ENCODE measurements at places on chromosomes 11 and 22. TPM values are rescaled to one million over a fixed set of nuclear protein-coding genes. Genes with fewer than 3 reads are reported as not detected.

DNA sequence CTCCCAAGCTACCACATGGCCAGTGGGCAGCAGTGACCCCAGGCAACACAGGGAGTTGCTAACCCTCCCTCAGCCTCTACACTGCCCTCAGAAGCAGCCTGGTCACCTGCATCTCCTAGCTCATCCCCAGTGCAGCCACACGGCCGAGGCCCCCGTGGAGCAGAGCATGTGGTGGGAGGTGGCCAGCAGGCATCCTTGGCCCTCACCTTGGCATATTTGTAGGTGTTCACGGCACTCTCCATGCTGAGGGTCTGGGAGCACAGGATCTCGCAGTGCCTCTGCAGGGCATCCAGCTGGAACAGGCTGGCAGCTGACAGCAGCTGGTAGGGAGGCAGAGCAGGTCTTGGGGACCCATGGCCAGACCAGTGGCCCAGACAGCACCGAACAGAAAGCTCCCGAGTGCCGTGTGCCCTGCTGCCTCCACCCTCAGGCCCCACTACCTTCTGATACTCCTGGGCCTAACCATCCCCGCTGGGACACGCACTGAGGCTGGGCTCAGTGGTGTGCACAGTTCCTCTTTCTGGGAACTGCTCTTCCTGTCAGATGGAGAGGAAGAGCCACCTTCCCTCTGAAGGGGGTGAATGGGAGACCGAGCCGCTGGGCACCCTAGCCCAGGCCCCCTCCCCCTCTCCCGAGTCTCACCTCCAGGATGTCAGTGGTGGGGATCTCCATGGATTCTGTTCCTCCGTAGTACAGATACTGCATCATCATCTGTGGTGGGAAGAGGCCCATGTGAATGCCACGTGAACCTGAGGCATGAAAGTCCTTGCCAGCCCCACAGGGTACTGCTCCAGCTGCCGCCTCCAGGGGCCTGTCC lies 48.8 kb downstream of the NAT10 start:
- DNase-seq: no peak

- no peak for DNase-seq
Measured at GRCh38 chr11:74004759-74005615, 3.9 kb downstream of the UCP3 start.

- no peak for DNase-seq
Measured at GRCh38 chr22:30201945-30202344, 44.6 kb downstream of the LIF start.

DNA sequence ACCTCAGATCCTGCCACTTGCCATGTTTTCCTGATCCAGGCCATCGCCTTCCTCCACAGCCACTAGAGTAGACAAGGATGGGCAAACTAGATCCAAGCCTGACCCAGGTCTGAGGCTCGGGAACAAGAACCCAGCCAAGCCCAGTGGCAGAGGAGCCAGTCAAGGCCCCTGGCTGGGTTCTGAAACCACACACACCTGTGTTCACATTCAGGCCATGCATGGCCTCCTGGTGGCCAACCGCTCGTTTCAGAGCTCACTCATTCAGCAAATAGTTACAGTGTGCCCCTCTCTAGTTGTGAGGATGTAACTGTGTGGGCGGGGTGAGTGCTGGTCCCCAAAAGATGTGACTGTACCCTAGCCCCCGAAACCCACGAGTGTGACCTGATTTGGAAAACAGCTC lies 337.6 kb downstream of the CTTN start:
- DNase-seq: no peak

- no peak for DNase-seq
Measured at GRCh38 chr11:823441-824291, 4.1 kb upstream of the CRACR2B start.

- DNase-seq: no peak
Measured at GRCh38 chr11:117017456-117017855, 80.8 kb downstream of the SIK3 start.

- no peak for DNase-seq
Measured at GRCh38 chr11:44977493-44977984, 26.9 kb upstream of the TP53I11 start.

DNA sequence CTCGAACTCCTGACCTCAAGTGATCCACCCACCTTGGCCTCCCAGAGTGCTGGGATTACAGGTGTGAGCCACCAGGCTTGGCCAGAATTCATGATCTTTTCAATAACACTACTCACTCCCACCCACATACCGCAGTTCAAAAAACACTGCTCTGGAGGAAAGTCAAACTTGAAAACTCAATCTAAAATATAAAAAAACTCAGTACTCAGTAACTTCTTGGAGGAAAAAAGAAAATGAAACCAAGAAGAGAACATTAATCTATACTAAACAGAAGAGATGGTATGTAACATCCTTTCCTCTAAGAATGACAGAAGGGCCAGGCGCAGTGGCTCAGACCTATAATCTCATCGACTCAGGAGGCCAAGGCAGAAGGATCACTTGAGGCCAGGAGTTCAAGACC lies 58.3 kb downstream of the MRTFA start:
- DNase-seq: no peak

- no peak for DNase-seq
Measured at GRCh38 chr11:95536047-95536690, 253.4 kb downstream of the FAM76B start.

DNA sequence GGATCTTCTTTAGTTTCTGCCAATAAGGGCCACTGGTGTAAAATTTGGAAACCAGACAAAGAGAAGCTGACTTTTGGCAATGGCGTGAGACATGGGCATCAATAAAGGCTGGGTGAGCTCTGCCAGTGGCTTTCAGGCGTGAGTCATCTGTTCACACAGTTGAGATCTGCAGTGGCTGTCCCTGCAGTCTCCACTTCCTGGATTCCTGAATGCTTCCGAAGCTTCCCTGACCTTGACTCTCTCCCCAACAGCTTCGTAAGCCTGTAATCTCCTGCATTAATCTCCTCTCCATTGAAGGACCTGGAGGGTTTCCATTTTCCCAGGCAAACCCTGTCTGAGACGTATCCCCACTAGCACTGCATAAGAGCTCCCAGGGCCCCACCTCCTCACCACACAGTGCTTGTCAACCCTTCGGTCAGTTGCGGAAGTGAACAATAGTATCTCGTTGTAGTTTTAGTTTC lies 574.7 kb downstream of the TBC1D22A start:
- no peak for DNase-seq

- no peak for DNase-seq
Measured at GRCh38 chr11:69563946-69564775, 76.8 kb upstream of the CCND1 start.

- no peak for DNase-seq
Measured at GRCh38 chr11:16924462-16924825, 89.8 kb downstream of the PLEKHA7 start.

- no peak for DNase-seq
Measured at GRCh38 chr22:45098056-45098455, 65.7 kb upstream of the NUP50 start.

- DNase-seq: no peak
Measured at GRCh38 chr22:41286639-41287091, 678 bp upstream of the RANGAP1 start.

DNA sequence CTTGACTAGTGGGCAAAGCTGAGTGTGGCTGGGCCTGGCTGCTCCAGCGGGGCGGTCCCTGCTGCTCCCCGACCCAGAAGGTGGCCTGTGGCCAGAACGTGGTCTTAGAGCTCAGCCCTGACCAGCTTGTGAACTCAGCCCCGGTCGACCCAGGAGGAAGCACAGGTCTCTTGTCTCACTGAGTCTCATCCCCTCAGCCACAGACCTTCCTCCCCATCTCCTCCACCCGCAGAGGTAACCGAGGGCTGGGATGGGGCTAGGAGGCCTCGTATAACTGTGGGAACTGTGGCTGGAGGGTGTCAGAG lies 546.2 kb upstream of the B3GAT1 start:
- DNase-seq: no peak

DNA sequence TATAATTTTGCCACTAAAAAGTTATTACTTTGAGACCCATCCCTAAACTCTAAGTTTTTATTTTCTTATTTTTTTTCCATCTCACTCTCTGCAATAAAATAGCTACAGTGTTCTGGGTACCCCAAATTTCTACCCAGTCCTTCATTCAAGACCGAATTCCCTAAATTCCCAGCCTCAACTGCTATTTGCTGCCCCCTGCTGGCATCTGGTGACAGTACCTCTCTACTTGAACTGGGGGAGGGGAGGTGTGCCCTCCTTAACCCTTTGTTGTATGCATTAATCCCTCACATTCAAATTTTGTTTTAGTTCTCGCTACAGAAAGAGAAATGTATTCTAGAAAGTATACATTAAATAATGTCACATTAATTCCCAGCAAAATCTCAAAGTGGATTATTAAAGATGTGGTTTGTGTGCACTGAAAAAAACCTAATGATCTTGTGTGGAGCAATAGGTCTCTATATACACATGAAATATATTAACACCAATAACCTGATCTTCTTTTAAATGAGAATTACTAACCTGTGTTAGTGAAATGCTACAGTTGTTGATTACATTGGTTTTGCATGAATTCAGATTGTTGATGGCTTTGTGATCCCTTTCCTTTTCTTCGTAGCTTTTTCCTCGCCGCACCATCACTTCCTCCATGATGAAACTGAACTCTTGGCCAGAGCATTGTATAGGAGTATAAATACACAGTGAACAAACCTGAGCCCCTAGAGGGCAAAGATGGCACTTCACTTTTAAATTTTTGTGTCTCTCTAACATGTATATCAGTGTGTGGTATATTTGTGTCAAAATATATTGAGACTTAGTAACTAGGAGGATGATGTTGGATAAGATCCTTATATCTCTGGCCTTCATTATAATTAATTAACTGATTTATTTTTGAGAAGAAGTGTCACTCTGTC lies 590.0 kb downstream of the METTL15 start:
- DNase-seq: peak; percentile 39

DNA sequence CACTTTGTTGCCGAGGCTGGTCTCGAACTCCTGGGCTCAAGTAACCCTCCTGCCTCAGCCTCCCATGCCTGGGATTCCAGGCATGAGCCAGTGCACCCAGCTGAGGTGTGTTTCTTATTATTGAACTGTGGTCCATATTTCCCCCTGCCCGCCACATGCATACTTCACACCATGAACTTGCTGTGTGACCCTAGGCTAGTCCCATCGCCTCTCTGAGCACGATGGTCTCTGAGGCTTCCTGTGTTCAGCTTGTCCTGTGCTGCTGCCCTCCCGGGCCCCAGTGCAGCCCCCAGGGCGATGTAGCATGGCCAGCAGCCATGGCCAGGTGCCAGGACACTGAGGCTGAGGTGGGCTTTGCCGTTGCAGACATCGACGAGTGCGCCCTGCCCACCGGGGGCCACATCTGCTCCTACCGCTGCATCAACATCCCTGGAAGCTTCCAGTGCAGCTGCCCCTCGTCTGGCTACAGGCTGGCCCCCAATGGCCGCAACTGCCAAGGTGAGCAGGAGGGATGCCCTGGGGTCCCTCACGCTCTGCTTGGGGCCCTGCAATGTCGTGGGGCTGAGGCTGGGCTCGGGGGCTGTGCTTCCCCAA lies 45.7 kb downstream of the FBLN1 start:
- DNase-seq: no peak

- DNase-seq: no peak
Measured at GRCh38 chr22:42281284-42281683, 10.8 kb upstream of the TCF20 start.

DNA sequence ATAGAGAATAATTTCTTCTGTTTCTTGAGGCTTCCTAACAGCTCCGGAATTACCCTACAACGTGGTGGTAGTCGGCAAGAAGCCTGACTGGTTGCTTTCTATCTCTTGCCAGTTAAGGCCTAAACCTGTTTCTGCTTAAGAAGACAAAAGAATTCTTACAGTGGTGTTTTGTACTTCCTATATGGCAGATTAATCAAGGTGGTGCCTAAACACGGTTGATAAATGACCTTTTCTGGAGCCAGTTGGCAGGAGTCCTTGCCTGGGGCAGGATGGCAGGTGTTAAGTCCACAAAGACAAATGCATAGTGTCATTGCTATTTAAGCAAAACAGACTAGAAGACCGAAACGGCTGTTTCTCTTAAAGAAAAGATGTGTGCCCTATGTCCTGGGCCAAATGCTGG lies 9.9 kb downstream of the GVQW3 start:
- no peak for DNase-seq

GRCh38 chr22:35697142-35697541 lies 20.5 kb upstream of the APOL5 start:
- DNase-seq: no peak

DNA sequence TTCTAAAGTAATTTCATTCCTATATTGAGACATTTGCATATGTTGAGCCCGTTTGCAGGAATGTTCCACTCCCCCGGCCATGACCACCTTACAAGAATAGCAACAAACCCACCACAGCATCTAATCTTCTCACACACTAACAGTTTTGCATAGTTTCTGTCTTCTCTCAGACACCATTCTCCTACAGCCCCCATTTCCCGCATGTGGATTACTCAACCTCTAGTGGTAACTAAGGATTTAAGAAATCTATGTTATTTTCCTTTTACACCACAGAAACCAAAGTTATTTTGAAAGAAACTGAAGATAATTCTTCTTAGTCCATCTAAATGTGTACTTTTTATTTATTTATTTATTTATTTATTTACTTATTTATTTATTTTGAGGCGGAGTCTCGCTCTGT lies 2.3 kb downstream of the MS4A4E start:
- DNase-seq: no peak

DNA sequence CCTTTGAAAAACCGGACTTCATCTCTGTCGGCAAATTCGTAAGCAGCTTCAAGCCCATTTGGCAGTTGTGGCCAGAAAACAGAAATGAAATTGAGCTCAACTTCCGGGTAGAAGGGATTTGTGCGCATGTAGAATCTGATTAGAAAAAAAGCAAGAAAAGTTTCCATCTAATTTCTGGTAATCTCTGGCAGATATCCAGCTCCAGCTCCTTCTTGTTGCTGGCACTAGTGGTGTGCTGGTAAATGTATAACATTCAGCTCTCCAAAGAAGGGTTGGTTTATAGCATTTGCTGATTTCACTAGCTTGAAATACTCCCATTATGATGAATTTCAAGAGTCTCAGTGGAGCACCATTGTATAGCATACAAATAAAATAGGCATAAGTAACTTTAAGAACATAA lies 5.4 kb downstream of the MMP1 start:
- DNase-seq: no peak

GRCh38 chr11:1036303-1036923 lies at the start of gene MUC6:
TSS of gene MUC6 (minus strand) at chr11:1036718. CDS start at chr11:1036655, 63 bp downstream.
- DNase-seq: no peak

GRCh38 chr11:134559602-134559962 lies 147.5 kb upstream of the B3GAT1 start:
- DNase-seq: no peak

FXYD2 gene
- 6.0 TPM for polyA plus RNA-seq

GLYATL1 gene
- 0.06 TPM for polyA plus RNA-seq

SLC7A4 gene
- polyA plus RNA-seq: not detected

GSC2 gene
- not detected for polyA plus RNA-seq

APOBEC3H gene
- 0.06 TPM for polyA plus RNA-seq

MMP27 gene
- polyA plus RNA-seq: not detected

APOL6 gene
- 4.0 TPM for polyA plus RNA-seq

ZNF280A gene
- not detected for polyA plus RNA-seq

CLTCL1 gene
- 5.4 TPM for polyA plus RNA-seq

ZBED4 gene
- 2.6 TPM for polyA plus RNA-seq

OR6A2 gene
- polyA plus RNA-seq: not detected

CTSW gene
- 0.88 TPM for polyA plus RNA-seq

LRRC74B gene
- not detected for polyA plus RNA-seq

VWA5A gene
- polyA plus RNA-seq: 1.6 TPM
